ENCODE measurements at places on chromosomes 6 and 20.

GRCh38 chr20:44518248-44518647 is 3.6 kb downstream of the SERINC3 start:
- no peak overlapping the region for H3K4me3 ChIP-seq
- H3K4me1 ChIP-seq = peaks cover 3% of the 10 kb centered on the region
- no peak for DNase-seq
- no peaks in the 10 kb centered on the region for H3K27me3 ChIP-seq
- no peaks in the 10 kb centered on the region for H3K36me3 ChIP-seq

- no peak overlapping the region for H3K4me3 ChIP-seq
- no peak overlapping the region for H3K27ac ChIP-seq
- H3K4me1 ChIP-seq = no peaks in the 10 kb centered on the region
- no peaks in the 10 kb centered on the region for H3K27me3 ChIP-seq
- no peak for DNase-seq
- no peaks in the 10 kb centered on the region for H3K36me3 ChIP-seq
These were observed 105.6 kb downstream of the TNFRSF21 start for GRCh38 chr6:47203938-47204611.

- no peak overlapping the region for H3K27ac ChIP-seq
- no peak overlapping the region for H3K4me3 ChIP-seq
- no peak for DNase-seq
- H3K4me1 ChIP-seq = no peaks in the 10 kb centered on the region
These were observed 55.3 kb downstream of the DLL1 start for GRCh38 chr6:170235391-170236125.

GRCh38 chr6:4162370-4162769 is 27.0 kb upstream of the ECI2 start:
- DNase-seq = no peak
- H3K4me1 ChIP-seq = no peaks in the 10 kb centered on the region
- no peak overlapping the region for H3K27ac ChIP-seq
- H3K36me3 ChIP-seq = no peaks in the 10 kb centered on the region
- no peak overlapping the region for H3K4me3 ChIP-seq
- H3K27me3 ChIP-seq = no peaks in the 10 kb centered on the region

DNA sequence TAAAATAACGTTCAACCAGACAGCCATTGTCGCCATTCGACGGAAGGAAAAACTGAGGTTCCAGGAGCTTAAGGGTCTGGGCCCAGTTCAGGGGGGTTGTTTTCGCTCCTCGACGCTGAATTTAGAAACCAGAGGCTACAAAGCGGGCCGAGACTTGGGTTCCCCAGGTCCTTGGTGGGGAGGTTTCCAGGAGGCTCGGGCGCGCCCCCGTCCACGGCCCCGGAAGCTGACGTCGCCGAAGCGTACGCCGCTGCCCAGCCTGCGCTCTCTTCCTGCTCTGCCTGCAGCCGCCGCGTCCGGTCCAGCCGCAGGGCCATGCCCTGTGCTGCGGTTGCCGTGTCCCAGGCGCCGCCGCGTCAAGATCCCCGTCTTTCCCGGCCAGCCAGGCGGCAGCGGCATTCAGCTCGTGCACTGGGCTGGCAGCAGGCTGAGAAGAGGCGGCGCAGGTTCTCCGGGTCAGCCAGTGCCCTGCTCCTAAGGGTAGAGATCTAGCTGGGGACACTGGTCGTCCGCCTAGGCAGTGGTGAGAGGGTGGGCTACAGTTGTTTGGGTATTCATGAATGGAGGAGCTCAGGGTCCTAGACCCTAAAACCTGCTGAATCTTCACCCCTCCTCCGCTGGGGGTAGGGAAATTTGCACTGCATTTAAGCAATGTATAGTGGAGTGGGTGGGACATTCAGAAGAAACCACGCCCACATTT is 901 bp upstream of the TRIM26 start:
- no peaks in the 10 kb centered on the region for H3K36me3 ChIP-seq
- no peaks in the 10 kb centered on the region for H3K27me3 ChIP-seq
- no peak for DNase-seq
- peaks cover 26% of the 10 kb centered on the region for H3K4me1 ChIP-seq

GRCh38 chr20:59031564-59032022 is 542 bp downstream of the ATP5F1E start:
- H3K4me1 ChIP-seq = peaks cover 25% of the 10 kb centered on the region
- no peak for DNase-seq
- peaks cover 43% of the 10 kb centered on the region for H3K36me3 ChIP-seq
- H3K27me3 ChIP-seq = no peaks in the 10 kb centered on the region
- peak overlapping the region; percentile 78 for H3K27ac ChIP-seq

GRCh38 chr6:12485226-12485764 is 195.1 kb downstream of the EDN1 start:
- no peaks in the 10 kb centered on the region for H3K36me3 ChIP-seq
- H3K27me3 ChIP-seq = no peaks in the 10 kb centered on the region
- no peak for DNase-seq
- H3K4me3 ChIP-seq = no peak overlapping the region

DNA sequence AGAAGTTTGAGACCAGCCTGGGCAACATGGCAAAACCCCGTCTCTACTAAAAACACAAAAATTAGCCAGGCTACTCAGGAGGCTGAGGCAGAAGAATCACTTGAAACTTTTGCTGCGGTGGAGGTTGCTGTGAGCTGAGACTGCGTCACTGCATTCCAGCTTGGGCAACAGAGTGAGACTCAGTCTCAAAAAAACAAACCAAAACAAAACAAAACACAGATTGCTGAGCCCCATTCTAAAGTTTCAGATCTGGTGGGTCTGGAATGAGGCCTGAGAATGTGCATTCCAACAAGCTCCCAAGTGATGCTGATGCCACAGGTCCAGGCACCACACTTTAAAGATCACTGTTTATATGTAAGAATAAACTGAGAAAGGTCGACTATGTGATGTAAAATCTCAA is 24.9 kb upstream of the TMEM14A start:
- H3K27me3 ChIP-seq = no peaks in the 10 kb centered on the region
- no peak for DNase-seq
- no peak overlapping the region for H3K4me3 ChIP-seq
- no peak overlapping the region for H3K27ac ChIP-seq
- no peaks in the 10 kb centered on the region for H3K4me1 ChIP-seq

GRCh38 chr20:3995749-3996320 is 19.5 kb downstream of the RNF24 start:
- DNase-seq = no peak
- no peaks in the 10 kb centered on the region for H3K36me3 ChIP-seq
- H3K27me3 ChIP-seq = no peaks in the 10 kb centered on the region
- peaks cover 16% of the 10 kb centered on the region for H3K4me1 ChIP-seq

GRCh38 chr6:148445620-148446019 is 103.0 kb downstream of the SASH1 start:
- H3K27me3 ChIP-seq = no peaks in the 10 kb centered on the region
- no peak for DNase-seq
- H3K4me1 ChIP-seq = peaks cover 31% of the 10 kb centered on the region
- no peaks in the 10 kb centered on the region for H3K36me3 ChIP-seq

DNA sequence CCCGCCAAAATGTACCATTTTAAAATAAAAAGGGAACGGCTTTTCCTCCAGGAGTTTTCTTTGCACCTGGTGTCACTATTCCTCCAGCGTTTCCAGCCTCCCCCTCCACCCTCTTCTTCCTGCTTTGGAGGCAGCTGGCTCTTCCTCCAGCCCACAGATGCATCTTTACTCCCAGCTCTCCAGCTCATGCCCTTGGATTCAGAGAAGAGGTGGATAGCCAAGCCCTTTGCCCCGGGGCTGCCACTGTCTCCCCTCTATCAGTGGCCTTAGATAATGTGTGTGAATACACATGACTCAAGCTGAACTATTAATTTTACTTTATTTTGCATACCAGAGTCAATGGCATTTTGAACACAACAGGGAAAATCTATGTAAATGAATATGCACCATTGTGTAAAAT is 15.3 kb upstream of the CDH4 start:
- H3K27ac ChIP-seq = no peak overlapping the region
- no peak for DNase-seq
- H3K4me3 ChIP-seq = no peak overlapping the region
- H3K36me3 ChIP-seq = no peaks in the 10 kb centered on the region
- no peaks in the 10 kb centered on the region for H3K4me1 ChIP-seq

GRCh38 chr20:48530957-48531356 is 296.8 kb downstream of the PREX1 start:
- no peaks in the 10 kb centered on the region for H3K4me1 ChIP-seq
- H3K4me3 ChIP-seq = no peak overlapping the region
- DNase-seq = no peak
- no peak overlapping the region for H3K27ac ChIP-seq
- peaks cover 48% of the 10 kb centered on the region for H3K27me3 ChIP-seq

- no peak for DNase-seq
- H3K27me3 ChIP-seq = no peaks in the 10 kb centered on the region
- H3K4me3 ChIP-seq = no peak overlapping the region
- no peaks in the 10 kb centered on the region for H3K36me3 ChIP-seq
- no peaks in the 10 kb centered on the region for H3K4me1 ChIP-seq
These were observed 112.2 kb upstream of the GRIK2 start for GRCh38 chr6:101281266-101281665.

DNA sequence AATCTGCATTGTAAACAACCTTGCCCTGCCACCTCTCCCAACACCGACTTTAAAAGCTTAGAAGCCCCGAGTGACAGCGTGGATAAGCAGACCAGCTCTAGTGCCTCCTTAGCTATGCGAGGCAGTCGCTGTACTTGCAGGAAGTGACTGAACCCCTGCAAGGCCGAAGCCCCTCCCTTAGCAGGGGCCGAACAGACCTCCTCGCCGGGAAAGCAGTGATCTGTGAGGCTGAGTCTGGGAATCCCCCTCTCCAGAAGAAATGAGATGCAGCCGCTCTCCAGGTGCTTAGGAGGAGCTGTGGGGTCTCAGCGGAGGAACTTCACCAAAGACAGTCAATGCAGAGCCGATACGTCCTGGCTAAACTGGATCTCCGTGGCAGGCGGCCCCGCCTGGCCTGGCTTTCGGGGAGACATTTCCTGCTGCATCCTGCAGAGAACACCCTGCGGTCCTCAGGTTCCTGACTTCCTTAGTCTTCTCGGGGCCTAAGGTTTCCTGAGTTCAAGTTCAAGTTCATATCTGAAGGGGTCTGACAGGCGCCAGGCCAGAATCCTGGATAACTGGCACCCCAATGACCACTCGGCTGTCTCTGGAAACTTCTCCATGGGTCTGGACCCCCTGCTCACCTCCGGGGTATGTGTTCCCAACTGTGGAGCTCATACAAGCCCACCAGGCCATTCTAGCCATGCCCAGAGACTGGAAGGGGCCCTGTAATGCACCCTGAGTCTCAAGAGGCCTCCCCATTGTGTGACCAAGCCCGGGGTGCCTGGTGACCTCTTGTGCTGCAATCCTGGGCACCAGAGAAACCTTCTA is 20.4 kb upstream of the FRMD1 start:
- H3K4me1 ChIP-seq = no peaks in the 10 kb centered on the region
- no peak overlapping the region for H3K27ac ChIP-seq
- no peaks in the 10 kb centered on the region for H3K36me3 ChIP-seq
- H3K27me3 ChIP-seq = no peaks in the 10 kb centered on the region
- no peak overlapping the region for H3K4me3 ChIP-seq

DNA sequence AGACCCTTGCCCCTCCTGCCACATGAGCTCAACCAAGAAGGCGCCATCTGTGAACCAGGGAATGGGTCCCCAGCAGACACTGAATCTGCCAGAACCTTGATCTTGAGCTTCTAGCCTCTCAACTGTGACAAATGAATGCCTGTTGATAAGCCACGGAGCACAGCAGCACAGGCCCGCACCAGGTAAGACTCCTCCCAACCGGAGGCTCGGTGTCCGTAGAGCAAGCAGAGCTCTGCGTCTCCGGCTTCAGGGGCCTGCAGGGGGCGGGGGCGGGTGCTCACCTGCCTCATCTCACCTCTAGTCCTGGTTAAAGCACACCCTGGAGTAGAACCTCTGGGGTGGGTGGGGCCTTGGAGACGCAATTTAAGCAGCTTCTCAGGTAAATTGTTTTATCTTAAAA is 122.7 kb downstream of the SMOC2 start:
- no peak for DNase-seq
- H3K4me1 ChIP-seq = no peaks in the 10 kb centered on the region

DNA sequence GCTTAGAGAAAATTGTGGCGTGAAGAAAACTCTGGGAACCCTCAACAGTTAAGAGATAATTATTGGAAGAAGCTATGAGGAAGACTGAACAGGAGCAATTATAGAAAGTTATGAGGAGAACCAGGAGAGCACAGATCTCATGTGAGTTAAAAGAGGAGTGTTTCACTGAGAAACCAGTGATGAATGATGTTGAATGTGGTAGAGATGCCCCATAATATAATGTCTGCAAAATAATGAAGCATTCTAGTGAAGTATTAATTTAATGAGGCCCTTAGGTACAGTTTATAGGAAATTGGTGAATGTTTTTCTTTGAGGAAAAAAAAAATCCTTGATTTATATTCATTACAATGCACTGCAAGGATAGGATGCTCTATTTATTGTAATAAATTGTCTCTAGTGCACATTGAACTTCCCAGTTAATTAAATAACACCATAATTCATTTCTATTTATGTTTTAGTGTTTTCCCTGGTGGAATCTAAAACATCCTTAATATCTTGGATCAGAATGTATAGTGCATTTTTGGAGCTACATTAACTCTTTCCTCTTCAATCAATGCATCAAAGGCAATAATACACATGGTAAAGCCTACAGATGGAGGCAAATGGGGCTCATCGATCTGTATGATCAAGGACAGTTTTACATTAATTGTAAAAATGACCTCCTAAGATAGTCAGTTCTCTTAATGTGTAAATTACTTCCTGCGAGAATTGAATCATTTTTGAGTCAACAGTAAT is 91.4 kb upstream of the EYS start:
- no peaks in the 10 kb centered on the region for H3K4me1 ChIP-seq
- DNase-seq = no peak
- H3K27ac ChIP-seq = no peak overlapping the region

GRCh38 chr6:90650041-90650940 is 63.4 kb upstream of the MAP3K7 start:
- no peak for DNase-seq
- no peak overlapping the region for H3K27ac ChIP-seq
- H3K4me1 ChIP-seq = no peaks in the 10 kb centered on the region
- H3K4me3 ChIP-seq = no peak overlapping the region

DNA sequence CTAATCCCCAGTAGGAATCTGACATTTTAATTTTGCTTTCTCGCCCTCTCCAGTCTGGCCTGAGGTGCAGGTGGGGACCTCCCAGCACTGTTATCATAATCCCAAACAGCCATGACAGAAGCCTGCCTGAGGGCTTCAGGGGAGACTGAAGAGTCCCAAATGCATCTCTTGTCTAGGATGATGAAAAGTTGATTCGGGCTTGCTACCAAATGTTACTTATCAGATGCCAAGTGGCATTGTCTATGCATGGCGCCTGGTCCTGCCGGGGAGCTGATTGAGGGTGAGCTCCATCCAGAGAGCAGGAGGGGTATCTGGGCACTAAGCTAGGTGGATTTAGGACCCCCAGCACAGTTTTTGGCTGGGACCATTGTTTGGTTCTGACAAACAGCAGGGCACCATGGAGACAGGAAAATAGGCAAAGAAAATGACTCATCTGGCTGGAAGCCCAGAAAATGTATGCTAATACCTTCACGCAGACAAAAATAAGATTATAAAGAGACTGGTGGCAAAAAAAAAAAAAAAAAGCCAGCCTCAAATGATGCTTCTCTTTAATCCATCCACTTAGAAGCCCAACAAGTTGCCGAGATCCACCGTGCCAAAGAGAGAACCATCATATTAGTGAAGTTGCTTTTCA is 513.7 kb upstream of the SULF2 start:
- DNase-seq = peak; percentile 32
- no peak overlapping the region for H3K27ac ChIP-seq
- H3K4me3 ChIP-seq = no peak overlapping the region
- no peaks in the 10 kb centered on the region for H3K36me3 ChIP-seq

- H3K36me3 ChIP-seq = no peaks in the 10 kb centered on the region
- H3K4me1 ChIP-seq = no peaks in the 10 kb centered on the region
- no peak overlapping the region for H3K4me3 ChIP-seq
- H3K27me3 ChIP-seq = peaks cover 32% of the 10 kb centered on the region
- H3K27ac ChIP-seq = no peak overlapping the region
These were observed 31.3 kb upstream of the CCDC167 start for GRCh38 chr6:37531026-37531425.

GRCh38 chr6:143936778-143937667 is 71.0 kb downstream of the PLAGL1 start:
- no peaks in the 10 kb centered on the region for H3K27me3 ChIP-seq
- H3K27ac ChIP-seq = no peak overlapping the region
